Stimulated activated CD4-positive, alpha-beta T cell treated with anti-CD3 and anti-CD28 coated beads, Interleukin-1b, Interleukin-23, amount 100 ng/mL, for 1 hour (primary cell): ENCODE measurements at places on chromosomes 2 and 18.

GRCh38 chr2:180983468-180984242 lies 3.2 kb downstream of the UBE2E3 start:
- no peak for DNase-seq

DNA sequence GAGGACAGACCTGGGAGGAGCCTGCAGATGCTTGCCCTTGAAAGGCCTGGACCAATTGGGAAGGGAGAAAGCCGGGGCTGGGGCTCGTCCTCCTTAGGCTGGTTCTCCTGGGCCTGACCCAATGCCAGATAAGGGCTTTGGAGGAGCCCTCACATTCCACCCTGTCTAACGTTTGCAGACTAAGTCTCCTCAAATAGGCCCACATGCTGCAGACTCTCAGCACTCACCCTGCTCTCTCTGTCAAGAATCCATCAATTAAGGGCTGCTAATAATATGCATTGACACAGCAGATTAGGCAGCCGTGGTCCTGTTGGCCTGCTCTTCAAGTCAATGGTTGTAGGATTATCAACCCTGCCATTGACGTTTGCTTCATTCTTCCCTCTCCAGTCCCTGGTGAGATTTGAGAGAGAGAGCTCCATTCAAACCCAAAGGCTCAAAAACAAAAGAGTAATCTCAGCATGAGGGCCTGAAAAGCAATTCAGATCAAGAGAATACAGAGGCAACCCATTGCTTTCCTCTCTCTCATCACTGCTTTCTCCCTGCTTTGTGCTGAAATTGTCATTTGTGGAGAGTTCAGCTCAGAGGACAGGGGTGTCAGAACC lies 167.6 kb downstream of the INSIG2 start:
- DNase-seq = no peak

- no peak for DNase-seq
These were observed 3.0 kb upstream of the FIGLA start for GRCh38 chr2:70793450-70793849.

- DNase-seq = no peak
These were observed 260.2 kb downstream of the TMX3 start for GRCh38 chr18:68454511-68455228.

- no peak for DNase-seq
These were observed 44.1 kb downstream of the TGFA start for GRCh38 chr2:70509565-70509964.

- DNase-seq = no peak
These were observed 1371.5 kb upstream of the TMEFF2 start for GRCh38 chr2:193566276-193566675.

DNA sequence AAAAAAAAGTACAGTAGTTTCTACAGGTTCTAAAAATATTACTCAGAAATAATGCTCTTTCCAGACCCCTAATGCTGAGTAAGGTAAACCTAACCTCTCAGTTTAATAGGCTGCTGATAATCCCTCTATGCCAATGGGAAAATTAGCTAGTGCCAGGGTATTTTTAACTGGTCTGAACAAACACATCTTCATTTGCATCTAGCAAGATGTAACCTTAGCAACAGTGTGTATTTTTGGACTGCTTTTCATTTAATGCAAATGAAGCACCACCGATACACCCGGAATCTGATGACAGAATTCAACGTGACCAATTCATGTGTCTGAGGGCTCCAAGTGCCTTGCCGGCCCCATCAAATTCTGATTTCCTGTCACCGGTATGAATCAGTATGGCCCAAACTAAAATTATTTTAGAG lies 47.4 kb upstream of the CYRIA start:
- no peak for DNase-seq

DNA sequence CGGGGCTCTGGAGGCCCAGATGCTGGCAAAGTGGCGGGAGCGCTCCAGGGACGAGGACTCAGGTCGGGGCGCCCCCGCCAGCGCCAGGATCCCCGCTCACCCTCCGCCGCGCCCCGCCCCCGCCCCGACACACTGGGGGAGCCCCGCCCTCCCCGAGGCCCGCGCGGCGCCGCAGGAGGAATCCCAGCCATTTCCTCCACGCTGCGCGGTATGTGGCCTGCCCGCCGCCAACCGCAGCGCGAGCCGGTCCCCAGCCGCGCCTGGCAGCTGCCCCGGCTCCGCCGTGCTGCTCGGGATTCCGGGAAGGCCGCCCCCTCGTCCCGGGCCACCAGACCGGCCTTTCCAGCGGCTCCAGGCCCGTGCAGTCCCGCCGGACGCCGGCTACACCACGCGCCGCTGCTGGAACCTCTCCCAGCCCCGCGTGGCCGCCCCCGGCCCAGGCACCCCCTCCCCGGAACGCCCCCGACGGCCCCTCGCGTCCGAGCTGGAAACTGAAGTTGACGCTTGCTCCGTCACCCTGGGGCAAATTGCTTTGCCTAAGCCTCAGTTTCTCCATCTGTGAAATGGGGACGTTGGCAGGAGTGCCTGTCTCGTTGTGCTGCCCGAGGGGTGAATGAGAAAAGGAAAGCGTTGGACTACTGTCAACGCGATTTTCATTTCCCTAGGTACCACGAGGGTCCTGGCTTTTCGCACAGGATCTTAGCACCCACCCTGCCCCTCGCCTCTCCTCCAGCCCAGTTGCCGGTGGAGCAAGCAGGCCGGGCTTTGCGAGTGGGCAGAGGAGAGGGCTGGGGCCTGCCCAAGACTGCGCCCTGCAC lies 53.6 kb downstream of the PKDCC start:
- peak; percentile 30 for DNase-seq

DNA sequence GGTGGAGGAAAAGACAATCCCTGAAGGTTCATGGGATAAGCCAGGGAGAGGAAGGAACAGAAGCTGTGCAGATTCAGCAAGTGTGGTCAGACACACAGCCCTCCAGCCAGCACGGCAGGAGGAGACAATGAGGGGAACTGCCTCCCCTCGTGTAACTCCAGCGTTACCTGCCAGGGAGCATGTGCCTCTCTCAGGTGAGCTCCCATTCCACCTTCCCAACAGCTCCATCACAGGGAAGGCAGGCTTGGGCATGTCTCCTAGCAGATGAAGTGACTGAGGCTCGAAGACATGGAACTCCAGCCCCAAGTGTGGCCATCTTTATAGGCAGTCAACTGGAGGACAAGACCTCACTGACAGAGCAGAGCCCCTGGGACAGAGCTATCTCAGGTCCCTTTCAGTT lies 47.4 kb downstream of the ZBTB7C start:
- no peak for DNase-seq

DNA sequence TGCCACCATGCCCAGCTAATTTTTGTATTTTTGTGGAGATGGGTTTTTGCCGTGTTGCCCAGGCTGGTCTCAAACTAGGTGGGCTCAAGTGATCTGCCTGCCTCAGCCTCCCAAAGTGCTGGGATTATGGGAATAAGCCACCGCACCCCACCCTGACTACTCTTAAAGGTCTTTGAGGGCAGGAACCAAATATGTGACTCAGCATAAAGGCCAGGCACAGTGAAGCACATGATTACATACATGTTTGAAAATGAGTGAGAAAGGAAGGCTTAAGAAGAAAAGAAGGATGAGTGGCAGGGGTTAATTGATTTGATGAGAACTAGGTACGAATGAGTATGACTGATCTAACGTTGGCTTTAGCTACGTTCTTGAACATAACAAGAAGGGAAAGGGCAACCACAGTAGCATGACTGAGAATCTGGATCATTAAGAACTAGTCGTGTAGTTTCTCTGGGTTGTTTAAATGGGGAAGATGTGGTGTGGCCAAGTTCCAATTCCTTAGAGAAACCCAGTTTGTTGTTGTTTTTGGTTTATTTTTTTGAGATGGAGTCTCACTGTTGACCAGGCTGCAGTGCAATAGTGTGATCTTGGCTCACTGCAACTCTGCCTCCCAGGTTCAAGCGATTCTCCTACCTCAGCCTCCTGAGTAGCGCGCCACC lies 6.8 kb downstream of the RESP18 start:
- DNase-seq = no peak

DNA sequence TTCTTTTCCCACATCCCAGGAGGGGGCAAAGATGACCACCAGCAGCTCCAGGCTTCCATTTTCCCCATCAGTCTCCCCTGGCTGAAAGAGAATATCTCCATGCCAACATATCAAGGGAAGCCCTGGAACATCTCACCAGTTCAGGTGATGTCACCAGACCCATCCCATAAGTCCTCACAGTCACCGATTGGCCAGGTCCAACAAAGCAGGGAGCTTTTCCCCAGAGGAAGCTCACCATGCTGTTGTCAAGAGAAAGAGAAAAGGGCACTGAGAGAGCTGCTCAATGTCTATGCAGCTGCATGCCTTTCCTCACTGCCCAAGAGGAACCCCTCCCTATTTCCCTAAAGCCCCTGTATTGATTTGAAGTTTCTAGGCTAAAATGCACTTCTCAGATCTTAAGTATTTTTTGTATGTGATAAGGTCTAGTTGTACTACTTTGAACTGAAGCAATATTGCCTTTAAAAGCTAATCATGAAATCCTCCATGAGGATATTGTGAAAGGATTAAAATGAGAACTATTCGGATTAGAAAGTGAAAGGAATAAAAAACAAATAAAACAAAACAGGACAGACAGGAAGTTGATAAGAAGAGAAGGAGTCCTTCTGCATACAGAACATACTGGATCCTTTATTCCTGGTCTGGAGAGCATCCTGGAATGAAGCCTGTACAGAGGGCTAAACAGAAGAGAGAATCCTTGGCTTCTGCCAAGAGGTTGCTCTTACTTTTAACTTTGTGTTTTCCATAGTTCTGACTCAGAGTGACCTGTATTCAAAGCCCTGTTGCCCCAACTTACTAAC lies 45.2 kb upstream of the CTIF start:
- DNase-seq = no peak

DNA sequence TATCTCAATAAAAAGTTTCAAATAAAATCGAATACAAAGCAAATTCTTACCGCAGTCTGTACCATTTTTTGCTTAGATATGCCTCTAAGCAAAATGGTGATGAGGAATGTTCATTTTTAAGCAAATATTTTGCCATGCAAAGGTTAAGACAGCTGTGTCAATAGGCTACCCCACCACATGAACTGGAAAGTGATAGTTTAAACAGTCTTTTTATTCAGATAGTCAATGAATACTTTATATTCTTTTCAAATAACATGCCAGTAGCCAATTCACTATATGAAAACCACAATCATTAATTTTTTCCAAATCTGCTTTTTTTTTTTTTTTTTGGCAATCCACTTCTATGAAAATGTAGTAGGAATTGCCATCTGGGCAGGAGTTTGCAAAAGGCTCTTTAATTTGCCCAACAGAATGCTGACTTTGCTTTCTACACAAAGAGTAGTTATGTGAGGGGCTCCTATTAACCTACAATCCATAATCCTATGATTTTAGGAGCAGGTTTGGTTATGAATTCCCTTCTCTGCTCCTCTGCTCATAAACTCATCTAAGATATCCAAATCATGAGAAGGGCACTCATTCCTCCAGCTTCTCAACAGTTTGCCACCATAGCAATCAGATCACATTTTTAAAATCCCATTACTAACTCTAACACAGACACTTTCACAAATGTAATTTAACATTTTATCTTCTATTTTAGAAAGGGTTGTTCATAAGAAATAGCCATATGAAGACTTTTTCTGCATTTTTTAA lies 69.2 kb downstream of the SLC40A1 start:
- no peak for DNase-seq

DNA sequence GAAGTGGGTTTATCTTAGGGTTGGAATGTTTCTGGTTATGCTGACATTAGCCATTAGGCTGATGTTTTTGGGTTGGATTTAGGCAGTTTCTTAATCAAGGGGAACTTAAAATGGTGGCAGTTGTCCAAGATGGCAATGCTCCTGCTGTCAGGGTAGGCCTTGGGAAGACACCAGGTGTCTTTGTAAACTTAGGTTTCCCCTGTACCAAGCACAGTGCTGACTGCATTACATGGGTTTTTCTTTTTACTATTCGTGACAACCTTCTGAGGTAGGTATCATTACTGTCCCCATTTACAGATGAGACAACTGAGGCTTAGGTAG lies 528 bp upstream of the ATG16L1 start:
- DNase-seq = no peak

DNA sequence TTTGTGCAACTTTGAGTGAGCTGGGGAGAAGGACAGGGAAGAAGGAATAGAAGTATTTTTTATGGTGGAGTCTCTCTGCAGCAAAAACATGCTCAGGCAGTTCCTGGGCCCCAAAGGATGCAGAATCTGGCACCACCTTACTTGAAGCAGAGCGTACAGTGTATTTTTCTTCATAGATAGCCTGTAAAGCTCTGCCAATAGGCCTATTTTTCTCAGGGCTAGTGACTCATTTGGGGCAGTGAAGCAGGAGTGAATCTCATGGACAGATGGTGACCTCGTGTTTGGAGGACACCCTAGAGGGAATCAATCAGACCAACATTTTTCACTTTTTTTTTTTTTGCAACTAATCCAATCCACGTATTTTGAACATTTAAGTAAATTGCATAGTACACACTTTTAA lies 268.1 kb upstream of the CXCR4 start:
- DNase-seq = no peak

DNA sequence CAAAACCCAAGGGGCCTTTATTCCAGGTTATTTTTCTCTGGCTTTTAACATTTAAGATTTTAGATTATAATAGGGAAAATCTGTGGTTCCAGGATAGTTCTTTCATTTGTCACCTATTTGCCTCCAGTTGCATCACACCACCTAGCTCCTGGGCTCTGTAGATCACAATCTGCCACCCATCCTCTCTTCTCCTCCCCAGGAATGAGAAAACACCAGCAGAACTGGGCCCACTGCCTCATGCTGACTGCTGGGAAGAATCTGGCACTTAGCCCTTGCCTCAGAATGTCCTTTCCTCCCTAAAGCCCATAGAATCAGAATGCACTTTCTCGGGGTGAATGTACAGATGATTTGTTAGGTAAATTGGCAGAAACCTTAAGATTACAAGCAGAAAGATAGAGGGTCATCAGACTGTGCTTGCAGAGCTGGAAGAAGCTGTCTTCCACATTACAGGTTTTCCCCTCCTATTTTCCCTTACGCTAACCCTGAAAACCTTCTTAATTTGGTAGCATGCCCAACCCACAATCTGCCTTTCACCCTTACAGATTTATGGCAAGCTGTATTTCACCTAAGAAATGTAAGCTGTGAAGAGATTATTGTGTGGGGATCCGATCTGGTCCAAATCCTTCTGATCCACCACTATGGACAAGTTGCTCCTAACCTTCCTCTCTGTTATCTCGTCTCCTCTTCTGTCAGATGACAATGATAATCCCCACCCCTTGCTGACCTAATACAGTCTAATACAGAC lies 72.6 kb downstream of the LRRC30 start:
- no peak for DNase-seq

GRCh38 chr2:96260387-96261260 lies 5.2 kb downstream of the TMEM127 start:
- no peak for DNase-seq

DNA sequence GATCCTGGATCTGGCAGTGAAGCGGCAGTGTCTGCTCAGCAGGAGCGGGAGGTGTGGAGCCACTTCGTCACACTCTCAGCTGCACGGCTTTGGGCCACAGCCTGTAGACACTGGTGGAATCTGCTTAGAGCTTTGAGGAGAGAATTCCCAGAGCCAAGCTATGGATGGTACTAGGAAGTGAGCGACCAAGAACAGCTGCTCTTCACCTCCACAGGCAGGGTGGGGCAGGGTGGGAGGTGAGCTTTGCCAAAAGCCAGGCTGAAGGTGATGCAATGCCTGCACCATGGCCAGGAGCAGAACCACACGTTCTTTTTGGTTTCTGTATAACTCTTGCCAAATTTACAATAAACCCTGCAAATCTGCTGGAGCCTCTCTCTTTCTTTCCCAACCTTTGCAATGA lies 226.1 kb downstream of the ANKRD30B start:
- DNase-seq = no peak
